ENCODE measurements at places on chromosomes 7 and 10. TPM values are rescaled to one million over a fixed set of nuclear protein-coding genes. Genes with fewer than 3 reads are reported as not detected.

Gene TBC1D12
- 0.85 TPM for total RNA-seq

Gene FAM25G
- total RNA-seq, result not detected

Gene SPRN
- total RNA-seq, result not detected

Gene SPACDR
- 4.5 TPM for total RNA-seq

Gene WNT8B
- 0.14 TPM for total RNA-seq

Gene GSAP
- total RNA-seq, result 0.90 TPM

- no peaks in the 10 kb centered on the region for H3K4me1 ChIP-seq
- H3K27me3 ChIP-seq, result peaks cover 4% of the 10 kb centered on the region
- H3K36me3 ChIP-seq, result no peaks in the 10 kb centered on the region
Observed at GRCh38 chr10:46528675-46529615, 27.5 kb downstream of the GPRIN2 start.

DNA sequence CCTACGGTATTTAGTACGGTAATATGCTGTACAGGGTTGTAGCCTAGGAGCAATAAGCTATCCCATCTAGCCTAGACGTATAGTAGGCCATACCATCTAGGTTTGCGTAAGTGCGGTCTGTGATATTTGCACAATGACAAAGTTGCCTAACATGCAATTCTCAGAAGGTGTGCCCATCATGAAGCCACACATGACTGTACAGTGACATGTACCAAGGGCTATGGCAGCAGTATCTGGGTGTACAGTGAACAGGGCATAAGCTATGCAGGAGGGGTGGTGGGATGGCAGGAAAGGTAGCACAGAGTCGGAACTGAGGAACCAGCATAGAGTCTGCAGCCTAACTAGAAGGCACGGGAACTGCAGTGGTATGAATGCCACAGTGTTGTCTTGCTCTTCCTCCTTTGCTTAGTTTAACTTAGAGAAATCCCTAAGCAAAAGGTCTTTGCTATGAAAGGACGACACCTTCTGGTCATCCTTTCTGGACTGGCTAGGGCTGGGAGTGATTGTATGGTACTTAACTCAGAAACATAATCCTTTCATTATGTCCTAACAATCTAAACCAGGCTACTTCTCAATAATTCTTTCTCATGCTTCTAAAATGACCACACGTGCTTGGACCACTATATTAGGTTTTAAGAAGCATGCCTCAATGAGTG is 93.5 kb downstream of the DYNC1I1 start:
- no peaks in the 10 kb centered on the region for H3K36me3 ChIP-seq
- H3K27ac ChIP-seq, result no peak overlapping the region
- H3K27me3 ChIP-seq, result no peaks in the 10 kb centered on the region
- no peak overlapping the region for H3K4me3 ChIP-seq
- H3K4me1 ChIP-seq, result no peaks in the 10 kb centered on the region

- H3K4me3 ChIP-seq, result no peak overlapping the region
- peaks cover 14% of the 10 kb centered on the region for H3K4me1 ChIP-seq
- H3K36me3 ChIP-seq, result peaks cover 17% of the 10 kb centered on the region
- H3K27ac ChIP-seq, result no peak overlapping the region
- no peak for DNase-seq
- H3K27me3 ChIP-seq, result no peaks in the 10 kb centered on the region
Observed at GRCh38 chr10:74018241-74018640, 20.3 kb downstream of the VCL start.

- DNase-seq, result no peak
- no peaks in the 10 kb centered on the region for H3K36me3 ChIP-seq
- H3K4me3 ChIP-seq, result no peak overlapping the region
- no peak overlapping the region for H3K27ac ChIP-seq
- H3K4me1 ChIP-seq, result peaks cover 2% of the 10 kb centered on the region
Observed at GRCh38 chr10:48811917-48812316, 127.2 kb downstream of the WDFY4 start.

DNA sequence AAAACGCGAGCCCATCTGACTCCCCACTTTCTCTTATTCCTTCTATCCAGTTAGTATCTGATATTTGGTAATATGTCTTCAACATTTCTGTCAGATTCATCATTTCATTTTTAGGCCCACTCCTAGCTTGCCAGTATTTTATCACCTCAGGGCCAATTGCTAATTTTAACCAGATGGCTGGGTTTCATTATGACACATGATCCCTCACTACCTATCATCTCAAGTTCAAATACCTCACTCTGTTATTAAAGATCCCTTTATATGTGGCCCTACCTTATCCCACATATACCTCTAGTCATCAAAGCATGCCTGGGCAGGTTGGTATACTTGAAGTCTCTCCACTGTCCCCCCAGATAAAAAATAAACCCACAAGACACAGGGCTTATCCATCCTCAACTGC is 104.9 kb downstream of the RNLS start:
- H3K4me3 ChIP-seq, result no peak overlapping the region
- no peaks in the 10 kb centered on the region for H3K4me1 ChIP-seq
- H3K27me3 ChIP-seq, result peaks cover 17% of the 10 kb centered on the region

GRCh38 chr7:73901823-73902597 is 41.1 kb downstream of the TMEM270 start:
- no peaks in the 10 kb centered on the region for H3K36me3 ChIP-seq
- H3K4me1 ChIP-seq, result no peaks in the 10 kb centered on the region
- DNase-seq, result no peak
- H3K4me3 ChIP-seq, result no peak overlapping the region
